Activated T-helper 1 cell treated with Interleukin-2 at 50 U/mL for 16 hours (primary cell): ENCODE measurements at places on chromosomes 3 and 15.

- DNase-seq, result no peak
Measured at GRCh38 chr3:128270559-128271492, 117.5 kb downstream of the EEFSEC start.

- no peak for DNase-seq
Measured at GRCh38 chr3:38536671-38537070, 40.5 kb downstream of the EXOG start.

- DNase-seq, result no peak
Measured at GRCh38 chr3:1717524-1717923, 381.1 kb upstream of the CNTN4 start.

- no peak for DNase-seq
Measured at GRCh38 chr15:50335251-50335650, 19.7 kb downstream of the GABPB1 start.

GRCh38 chr3:52238761-52239701 lies at the start of gene TWF2:
TSS of gene TWF2 (minus strand) at chr3:52239158. CDS start at chr3:52239016, 142 bp downstream.
- peak; percentile 81 for DNase-seq

GRCh38 chr3:171218069-171218468 lies 191.5 kb upstream of the SLC2A2 start:
- no peak for DNase-seq

DNA sequence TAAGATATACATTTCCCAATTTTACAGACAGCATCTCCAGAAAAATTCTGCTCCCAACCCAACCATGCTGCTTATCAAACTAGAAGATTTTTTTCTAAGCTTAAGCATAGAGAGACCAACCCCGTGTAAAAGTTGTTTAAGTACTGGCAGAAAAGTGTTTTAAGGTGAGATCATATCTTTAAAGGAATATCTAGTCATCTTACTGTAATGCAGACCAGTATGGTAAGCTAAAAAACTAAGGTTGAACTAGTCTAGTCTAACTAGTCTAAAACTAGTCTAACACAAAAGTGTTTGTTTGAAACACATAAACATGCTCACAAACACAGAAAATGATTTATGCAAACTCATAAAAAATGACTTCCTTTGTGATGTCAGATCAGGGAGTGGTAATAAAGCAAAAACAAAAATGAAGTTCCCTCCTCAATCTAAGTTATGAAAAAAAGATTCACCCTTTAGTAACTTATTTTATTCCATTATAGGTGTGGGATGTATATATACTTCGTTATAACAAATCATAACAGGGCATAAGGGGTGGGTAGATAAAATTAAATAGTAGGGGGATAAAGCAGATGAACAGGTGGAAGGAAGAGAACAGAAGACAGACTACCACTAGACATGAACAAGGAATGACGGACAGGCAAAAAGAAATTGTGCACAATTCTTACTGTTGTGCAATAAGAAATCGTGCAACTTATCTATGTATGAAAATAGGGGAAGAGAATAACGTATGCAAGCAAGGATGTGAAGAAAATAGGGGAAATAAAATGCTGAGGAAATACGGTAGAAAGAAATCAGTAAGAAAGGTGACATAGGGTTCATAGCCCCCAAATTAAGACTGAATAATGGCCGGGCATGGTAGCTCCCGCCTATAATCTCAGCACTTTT lies 10.0 kb downstream of the MYO5A start:
- no peak for DNase-seq

- no peak for DNase-seq
Measured at GRCh38 chr15:60135961-60136360, 131.8 kb downstream of the FOXB1 start.

DNA sequence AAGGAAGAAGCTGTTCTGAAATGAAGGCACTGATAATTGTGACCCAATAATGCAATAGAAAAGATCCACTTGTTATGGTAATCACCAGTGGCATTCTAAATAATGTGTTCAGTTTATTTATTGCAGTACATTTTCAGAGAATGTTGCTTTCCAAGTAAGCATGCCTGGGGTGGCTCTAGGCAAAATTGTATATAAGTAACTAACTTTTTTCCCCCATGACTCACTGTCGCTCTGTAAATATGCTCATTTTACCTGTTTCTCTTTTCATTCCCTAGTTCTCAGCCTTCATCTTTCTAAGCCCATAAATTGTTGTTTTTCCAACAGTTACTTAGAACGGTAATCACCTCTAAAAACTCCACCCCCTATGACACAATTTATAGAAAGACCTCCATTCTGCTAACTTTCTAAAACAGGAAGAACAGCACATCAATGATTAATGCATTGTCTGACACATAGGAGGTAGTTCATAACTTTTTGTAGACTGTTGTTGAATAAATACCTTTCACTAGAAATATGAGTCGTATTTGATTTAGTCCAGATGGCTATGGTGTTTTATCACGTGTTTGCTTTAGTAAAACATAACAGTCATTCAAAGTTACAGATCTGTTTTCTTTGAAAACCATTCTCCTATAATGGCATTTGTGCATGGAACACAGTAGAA lies 143.1 kb downstream of the LSAMP start:
- no peak for DNase-seq

- no peak for DNase-seq
Measured at GRCh38 chr15:101449471-101450402, 39.8 kb downstream of the PCSK6 start.

DNA sequence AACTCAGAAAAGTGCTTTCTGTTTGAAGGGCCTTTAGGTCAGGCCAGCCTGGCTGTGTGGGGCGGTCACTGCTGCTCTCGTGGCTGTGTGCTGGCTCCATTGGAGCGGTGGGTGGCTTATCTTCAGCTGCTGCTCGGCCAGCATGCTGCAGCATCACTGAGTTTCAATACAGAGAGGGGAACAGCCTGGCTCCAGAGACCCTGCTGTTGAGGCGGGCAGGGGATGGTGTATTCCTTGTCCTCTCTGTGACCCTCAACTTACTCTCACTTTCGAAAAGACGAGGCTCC lies 248.5 kb upstream of the ONECUT1 start:
- DNase-seq, result no peak

- DNase-seq, result no peak
Measured at GRCh38 chr15:89091627-89092220, 3.5 kb downstream of the ABHD2 start.

GRCh38 chr3:73658227-73658626 lies 33.5 kb upstream of the PDZRN3 start:
- no peak for DNase-seq

GRCh38 chr15:84982301-84982920 lies 755 bp downstream of the PDE8A start:
- peak; percentile 18 for DNase-seq

GRCh38 chr15:63240109-63240508 lies 37.3 kb upstream of the APH1B start:
- DNase-seq, result no peak

GRCh38 chr3:190321789-190322603 lies at the start of gene CLDN1:
TSS of gene CLDN1 (minus strand) at chr3:190322446. CDS start at chr3:190322206, 240 bp downstream.
- DNase-seq, result peak; percentile 54

- DNase-seq, result peak; percentile 16
Measured at GRCh38 chr3:124584552-124585391, 145.5 kb upstream of the UMPS start.

DNA sequence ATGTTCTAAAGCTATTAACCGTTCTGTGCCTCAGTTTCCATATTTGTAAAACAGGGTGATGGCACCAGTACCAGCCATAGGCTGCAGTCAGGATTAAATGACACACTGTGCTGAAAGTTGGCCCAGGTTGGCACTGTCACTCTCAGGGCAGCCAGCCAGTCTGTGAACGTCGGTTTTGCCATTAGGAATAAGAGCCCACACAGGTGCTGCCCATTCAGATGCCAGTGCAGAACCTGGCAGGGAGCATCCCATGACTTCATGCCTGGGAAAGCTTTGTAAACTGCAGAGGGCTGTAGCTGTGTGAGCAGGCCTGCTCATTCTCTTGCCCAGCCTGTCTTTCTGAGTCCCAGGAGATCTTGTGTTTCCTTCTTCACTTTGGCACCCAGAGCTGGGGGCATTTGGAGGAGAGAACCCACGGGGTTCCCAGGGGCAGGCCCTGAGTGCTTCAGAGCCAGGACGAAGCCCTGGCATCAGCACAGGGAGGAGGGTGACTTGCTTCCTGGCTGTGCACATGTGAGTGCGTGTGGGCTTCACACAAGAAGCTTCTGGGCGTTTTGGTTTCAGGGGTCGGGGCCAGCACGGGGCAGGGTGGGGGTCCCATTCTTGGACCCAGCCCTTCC lies 46.9 kb downstream of the ZNF710 start:
- no peak for DNase-seq

DNA sequence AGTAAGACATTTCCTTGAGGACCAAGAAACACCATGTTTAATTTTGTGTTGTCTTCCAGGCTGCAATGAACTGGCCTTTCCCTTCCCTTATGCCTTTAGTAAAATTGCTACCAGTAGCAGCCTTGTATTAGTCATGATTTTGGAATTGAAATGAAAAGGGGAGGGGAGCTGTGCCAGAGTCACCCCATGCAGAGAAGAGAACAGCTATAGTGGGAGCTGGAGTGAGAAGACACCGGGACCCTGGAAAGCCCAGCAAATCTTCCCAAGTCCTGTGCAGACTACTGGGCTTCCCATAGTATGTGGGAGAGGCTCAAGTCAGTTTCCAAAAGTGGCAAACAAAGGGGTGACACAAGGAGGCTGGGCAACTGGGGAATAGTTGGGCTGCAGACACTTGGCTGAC lies 178.5 kb downstream of the NR1D2 start:
- DNase-seq, result no peak

DNA sequence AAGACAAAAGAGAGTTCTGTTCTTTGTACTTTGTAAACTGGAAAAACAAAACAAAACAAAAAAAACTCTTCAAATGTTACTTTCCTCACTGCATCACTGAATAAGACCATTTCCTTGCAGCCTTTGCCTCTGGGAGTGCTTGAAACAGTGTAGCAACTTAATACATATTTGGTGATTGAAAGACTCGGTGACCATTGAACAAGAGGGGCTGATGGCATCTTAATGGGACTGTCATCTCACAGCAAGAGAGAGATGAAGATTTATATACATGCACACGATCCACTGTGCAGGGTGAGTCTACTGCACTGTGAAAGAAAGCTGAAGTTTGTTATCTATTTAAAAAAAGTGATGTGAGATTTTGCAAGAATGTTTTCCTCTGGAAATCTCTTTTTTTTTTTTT lies 111.9 kb upstream of the KLHL25 start:
- no peak for DNase-seq

DNA sequence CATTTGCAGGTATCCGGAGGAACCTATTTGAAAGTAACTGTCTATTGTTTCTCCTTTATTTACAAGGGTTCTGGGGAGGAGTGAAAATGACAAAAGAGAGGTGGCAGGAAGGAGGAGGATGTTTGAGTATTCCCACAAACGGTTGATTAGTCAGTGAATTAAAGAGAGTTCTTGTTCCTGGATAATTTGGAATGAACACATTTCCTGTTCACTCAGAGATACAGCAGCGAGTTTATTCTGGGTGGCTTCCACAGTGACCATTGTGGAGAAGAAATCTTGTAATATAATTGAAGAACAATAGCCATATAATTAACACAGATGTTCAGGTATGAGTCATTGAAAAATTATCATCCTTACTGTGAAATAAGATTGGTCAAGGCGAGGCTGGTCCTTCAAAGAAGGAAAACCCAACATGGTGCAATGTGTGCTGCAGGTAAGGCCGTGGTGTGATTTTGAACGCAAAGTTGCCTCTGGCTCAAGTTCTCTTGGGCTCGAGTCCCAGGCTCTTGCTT lies 77.3 kb downstream of the NFKBIZ start:
- DNase-seq, result no peak

GRCh38 chr3:115226844-115227445 lies 79.9 kb upstream of the ZBTB20 start:
- DNase-seq, result no peak

- no peak for DNase-seq
Measured at GRCh38 chr3:159806412-159806811, 182.2 kb upstream of the IL12A start.

DNA sequence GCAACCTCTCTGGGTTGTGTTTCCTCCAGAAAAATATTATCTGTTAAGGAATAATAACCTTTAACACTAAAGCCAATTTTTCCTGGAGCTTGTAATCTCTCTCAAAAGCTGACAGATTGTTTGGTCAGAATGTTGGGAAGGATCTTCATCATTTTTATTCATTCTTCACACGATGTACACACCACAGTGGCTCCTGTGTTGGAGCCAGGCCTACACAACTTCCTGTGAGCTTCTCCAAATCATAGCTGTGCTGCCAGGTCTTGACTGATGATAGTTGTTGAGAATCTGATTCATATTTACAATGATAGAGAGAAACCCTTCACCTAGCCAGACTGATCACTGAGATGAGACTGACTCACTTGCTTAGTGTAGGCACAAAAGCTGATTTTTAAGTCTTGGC lies 151.0 kb upstream of the ROBO2 start:
- DNase-seq, result no peak

DNA sequence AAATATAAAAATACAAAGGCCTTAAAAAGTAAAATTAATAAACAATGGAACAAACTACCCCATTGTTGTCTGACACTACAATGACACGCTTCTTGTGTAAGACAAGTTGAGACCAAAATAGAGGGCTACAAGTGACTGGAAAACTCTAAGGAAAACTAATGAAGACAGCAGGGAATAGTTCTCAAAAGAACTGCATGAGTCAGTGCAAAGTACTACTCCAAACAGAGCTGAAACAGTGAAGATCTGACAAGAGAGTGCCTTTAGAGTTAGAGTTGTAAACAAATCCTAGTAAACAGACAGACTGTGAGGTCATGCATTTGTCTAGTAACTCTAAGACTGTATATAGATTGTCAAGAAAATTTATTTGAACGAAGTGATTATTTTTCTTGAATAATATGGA lies 233.9 kb downstream of the BBX start:
- no peak for DNase-seq

DNA sequence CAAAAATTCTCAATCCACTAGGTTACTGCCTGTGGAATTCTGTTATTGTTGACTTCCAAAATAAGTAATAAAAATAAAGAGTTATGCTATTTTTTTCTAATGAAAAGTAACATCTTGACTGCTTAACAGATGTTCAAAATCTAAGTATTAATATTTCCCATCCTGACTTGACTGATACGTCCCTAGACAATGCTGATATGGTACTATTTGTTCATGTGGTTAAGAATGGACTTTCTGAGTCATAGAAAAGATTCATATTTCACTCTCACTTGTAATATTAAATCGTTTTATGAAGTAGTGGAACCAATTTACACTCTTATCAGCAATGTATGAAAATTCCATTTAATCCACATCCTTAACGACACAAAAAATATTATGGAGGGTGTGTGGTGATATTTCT lies 104.8 kb upstream of the PLSCR5 start:
- no peak for DNase-seq

GRCh38 chr15:98951493-98952320 lies 55.9 kb downstream of the PGPEP1L start:
- no peak for DNase-seq

DNA sequence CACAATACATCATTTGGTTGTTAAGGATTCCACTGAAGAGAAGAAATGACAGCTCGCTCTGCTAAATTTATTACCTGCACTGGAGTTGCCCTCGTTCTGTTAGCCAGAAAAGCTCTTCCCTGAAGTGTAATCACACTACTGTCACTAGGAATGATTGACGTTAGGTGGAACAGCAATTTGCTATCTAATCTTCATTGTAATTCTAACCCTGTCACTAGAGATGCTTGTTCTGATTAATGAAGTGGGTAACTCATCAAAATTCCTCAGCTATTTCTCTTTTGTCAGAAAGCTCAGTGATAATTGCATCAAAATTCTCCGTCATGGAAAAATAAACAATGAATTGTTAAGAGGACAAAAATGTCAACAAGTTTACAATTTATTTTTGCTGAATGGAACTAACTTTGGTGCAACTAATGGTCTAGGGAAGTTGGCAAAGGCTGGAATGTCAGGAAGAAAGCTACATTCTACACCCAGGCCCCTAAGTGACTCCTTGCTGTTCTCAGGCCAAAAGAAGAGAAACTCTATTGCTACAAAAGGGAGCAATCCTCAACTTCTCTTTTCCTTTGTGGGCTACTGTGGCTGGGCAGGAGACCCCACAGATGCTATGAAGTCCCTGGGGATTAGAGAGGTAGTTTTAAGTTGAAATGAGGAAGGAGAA lies 34.1 kb downstream of the CCDC191 start:
- DNase-seq, result no peak
